ENCODE measurements at places on chromosomes 1 and 21. TPM values are rescaled to one million over a fixed set of nuclear protein-coding genes. Genes with fewer than 3 reads are reported as not detected.

GRCh38 chr1:167514288-167514687 is 4.0 kb downstream of the CD247 start:
- ATAC-seq = no peak

- no peak for ATAC-seq
Measured at GRCh38 chr21:14384453-14384852, 1.5 kb upstream of the HSPA13 start.

- ATAC-seq = no peak
Measured at GRCh38 chr1:203116091-203116820, 11.3 kb upstream of the ADORA1 start.

DNA sequence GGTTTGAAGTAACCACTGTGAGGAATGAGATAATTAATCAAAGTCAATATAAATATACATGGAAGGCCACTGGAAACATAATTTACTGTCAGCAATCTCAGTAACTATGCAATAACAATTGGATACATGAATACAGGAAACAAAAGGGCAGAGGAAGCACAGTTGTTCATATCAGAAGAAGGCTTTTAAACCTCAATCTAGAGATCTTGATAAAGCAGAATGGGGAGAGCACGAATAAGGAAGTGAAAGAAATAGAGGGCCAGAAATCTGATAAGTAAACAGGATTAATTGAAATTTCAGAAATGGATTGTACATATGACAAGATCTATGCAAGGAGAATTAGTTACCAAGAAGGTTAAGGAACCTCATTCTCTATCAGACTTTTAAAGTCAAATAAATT is 93.0 kb downstream of the EVI5 start:
- no peak for ATAC-seq

- ATAC-seq = peak; percentile 3
Measured at GRCh38 chr1:171841931-171842761, 848 bp downstream of the DNM3 start.

DNA sequence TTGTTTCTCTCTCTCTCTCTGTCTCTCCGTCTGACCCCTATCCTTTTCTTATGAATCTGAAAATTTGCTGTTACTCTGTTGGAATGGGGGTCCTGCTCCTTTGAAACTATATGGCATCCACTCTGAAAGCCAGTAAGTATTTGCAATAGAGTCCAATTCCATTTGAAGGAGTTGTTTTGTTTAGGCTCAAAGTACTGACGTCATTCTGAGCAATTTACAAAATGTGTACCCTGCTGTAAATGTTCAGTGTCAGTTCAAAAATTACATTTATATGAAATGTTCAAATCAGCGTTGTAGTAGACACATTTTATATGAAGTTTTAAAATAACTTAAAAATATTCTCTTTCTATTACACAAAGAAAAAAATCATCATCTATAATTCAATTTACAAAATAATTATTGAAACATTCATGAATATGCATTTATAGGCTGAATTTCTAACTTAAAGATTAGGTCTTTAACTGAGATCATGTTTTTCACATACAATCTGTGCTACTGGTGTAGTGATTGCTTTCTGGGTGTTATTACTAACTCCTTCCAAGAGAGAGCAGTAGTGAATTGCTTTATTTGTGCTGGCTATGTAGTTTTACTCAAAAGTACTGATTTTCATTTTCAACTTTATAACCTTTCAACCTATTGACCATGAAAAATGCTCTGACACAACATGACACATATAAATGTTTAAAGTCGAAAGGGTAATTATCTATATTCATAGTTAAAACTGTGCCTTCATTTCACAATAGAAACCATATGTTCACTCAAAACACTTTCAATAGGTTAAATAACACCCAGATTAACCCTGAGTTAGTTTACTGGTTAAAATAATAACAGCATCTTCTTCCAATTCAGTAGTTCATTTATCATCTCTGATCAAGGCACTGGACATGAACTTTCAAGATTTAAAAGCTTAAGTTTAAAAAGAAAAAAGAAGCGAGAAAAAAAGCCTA is 253.1 kb upstream of the ADGRL4 start:
- ATAC-seq = no peak

- no peak for ATAC-seq
Measured at GRCh38 chr1:77175230-77175844, 43.9 kb downstream of the PIGK start.

GRCh38 chr1:65027666-65028358 is 61.5 kb upstream of the JAK1 start:
- ATAC-seq = peak; percentile 50

- ATAC-seq = no peak
Measured at GRCh38 chr1:67675800-67676199, 9.2 kb upstream of the GADD45A start.

DNA sequence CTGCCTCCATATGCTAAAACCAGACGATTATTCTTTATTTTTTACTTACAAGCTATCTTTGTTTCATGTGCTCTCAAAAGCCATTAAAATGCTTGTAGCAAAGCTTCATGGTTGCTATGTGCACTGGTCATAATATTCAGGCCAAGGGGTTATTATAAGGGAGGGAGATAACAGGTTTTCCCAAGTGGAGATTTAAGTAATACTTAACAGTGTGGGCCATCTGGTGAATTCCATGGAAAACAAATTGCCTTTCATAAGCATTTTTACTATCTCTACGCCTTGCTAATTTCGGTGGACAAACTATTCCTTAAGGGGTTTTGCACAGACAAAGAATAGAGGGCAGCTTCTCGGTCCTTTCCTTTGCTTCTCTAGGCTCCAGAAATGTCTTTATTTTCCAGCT is 137.8 kb downstream of the NUF2 start:
- ATAC-seq = no peak

Gene SGIP1
- 1.4 TPM for total RNA-seq

- no peak for ATAC-seq
Measured at GRCh38 chr1:232589111-232589811, 40.7 kb downstream of the SIPA1L2 start.

- ATAC-seq = peak; percentile 78
Measured at GRCh38 chr21:33266050-33266788, at the start of gene IL10RB. IL10RB (plus strand) TSS chr21:33266367; CDS start chr21:33266466, 99 bp downstream.

Gene SLC16A4
- total RNA-seq = 0.44 TPM

- no peak for ATAC-seq
Measured at GRCh38 chr1:200108659-200109058, 81.1 kb downstream of the NR5A2 start.

- no peak for ATAC-seq
Measured at GRCh38 chr21:37811711-37812110, 104.5 kb downstream of the KCNJ6 start.

DNA sequence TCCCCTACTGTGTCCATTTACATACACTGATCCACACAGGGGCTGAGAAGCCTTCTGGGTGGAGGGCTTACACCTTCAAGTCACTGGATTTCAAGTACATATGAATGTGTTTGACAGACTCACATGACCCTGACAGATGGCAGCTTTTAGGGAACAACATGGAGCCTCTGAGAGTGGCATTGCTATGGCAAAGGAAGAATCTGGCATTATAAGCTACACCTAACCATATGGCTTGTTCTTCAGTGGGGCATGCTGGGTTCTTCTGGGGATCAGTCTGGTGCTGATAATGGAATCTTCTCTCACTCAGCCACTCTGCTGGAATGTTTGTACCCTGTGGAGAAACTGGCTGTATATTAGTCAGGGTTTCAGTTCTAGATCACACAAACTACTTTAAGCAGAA is 68.5 kb upstream of the PDE4B start:
- no peak for ATAC-seq

Gene OR2L5
- not detected for total RNA-seq

DNA sequence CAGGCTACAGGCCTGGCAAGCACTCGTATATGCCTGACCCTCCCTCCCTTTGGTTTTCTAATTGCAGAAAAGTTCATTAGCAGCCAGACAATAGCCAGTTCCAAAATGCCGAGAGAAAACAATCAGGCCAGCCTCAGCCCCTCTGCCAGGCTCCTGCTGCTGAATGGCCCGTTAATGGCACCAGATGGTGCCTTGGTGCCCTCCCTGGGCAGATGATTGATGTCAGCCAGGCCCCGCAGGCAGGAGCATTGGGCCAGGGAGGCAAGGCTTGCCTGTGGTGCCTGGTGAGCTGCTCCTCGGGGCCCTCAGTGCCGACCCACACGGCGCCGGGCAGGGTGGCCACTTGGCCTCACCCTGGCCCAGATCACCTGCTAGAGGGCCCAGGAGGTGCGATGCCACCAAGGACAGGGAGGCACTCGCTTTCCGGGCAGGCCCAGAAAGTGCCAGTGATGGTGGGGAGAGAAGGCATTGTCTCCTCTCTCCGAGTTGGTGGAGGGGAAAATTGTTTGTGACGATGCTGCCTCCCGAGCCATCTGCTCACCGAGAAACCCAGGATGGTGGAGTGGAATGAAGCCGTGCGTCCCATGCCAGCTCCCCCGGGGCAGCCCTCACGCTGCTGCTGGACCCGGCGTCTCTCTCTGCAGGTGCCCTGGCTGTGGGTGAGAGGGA is 28.1 kb downstream of the QSOX1 start:
- ATAC-seq = no peak

Gene KDF1
- 16.5 TPM for total RNA-seq

- no peak for ATAC-seq
Measured at GRCh38 chr1:17632541-17633184, 93.2 kb downstream of the ARHGEF10L start.

DNA sequence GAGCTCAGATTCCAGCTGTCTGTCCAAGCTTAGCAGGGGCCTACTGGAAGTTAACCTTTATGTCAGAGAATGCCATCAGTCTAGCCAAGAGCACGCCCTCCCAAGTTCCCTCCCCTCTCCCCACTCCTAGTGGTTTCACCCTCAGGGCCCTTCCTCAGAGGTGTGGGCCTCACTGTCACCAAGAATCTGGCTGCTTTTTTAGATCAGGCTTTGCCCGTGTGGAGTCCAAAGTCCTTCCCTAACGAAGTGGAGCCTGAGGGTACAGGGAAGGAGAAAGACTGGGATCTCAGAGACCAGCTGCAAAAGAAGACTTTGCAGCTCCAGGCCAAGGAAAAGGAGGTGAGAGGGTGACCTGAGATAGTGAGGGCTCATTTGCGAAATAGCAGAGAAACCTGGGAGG is 4.1 kb downstream of the C1orf74 start:
- ATAC-seq = no peak

- ATAC-seq = no peak
Measured at GRCh38 chr1:235527196-235527814, 23.1 kb upstream of the B3GALNT2 start.

Gene RIMKLA
- total RNA-seq = 0.08 TPM

DNA sequence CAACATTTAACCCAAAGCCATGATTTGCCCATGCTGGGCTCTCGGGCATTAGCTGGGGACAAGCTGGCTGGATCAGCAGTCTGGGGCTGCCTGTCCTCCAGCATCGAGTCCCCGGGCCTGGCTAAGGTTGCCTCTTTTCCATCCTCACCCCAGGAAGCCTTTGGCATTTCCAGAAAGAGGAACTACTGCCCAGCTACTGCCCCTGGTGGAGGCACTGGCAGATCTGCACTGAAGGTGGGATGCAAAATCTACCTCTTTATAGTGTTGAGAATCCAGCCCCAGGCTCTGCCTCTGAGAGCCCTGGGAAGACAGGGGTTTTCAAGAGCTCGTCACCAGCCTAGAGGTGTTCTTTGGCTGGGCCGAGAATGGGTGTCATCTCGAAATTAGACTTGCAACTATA is 635.9 kb downstream of the MATN1 start:
- no peak for ATAC-seq

Gene DISP3
- total RNA-seq = not detected

GRCh38 chr1:148362626-148363438 is 120.3 kb downstream of the PPIAL4G start:
- ATAC-seq = peak; percentile 98

DNA sequence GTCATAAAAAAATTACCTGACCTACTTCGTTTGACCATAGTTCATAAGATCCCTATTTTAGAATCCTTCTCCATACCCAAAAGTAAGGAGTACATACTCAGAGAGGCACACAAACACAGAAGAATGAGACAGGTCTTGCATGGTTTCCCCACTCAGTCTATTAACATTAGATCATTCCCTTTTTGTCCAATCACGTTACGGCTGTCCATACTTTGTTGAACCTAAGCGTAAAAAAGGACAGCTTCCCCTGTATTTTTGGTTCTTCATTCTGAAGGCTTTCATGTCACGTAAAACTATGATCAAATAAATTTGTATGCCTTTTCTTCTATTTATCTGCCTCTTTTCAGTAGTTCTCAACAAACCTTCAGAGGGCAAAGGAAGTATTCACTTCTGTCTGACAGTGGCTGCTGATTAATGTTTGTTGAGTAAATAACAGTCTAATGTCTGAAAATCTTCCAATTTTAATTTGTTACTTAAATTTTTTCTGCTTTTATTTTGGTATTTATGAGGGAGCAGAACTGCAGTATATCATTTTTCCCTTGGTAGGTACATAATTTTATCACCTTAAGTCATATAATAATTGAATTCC is 16.4 kb downstream of the PKN2 start:
- ATAC-seq = no peak

DNA sequence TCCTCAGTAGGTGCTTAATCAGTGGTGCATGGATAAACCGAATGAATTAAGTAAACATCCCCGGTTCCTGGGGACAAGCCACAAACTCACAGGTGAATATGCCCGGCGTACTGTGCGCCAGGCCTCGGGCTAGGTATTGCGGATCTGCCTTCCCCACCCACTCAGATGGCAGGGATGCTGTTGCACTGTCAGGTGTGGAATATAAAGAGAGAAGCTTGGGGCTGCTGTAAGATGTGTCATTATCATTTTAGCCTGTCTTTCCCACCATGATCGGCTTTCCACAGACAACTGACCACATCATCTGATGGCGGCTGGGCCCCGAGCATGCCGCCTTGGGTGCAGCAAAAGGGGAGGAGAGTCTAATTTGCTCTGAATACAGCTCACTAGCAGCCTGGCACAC is 45.4 kb upstream of the LRP8 start:
- ATAC-seq = no peak

DNA sequence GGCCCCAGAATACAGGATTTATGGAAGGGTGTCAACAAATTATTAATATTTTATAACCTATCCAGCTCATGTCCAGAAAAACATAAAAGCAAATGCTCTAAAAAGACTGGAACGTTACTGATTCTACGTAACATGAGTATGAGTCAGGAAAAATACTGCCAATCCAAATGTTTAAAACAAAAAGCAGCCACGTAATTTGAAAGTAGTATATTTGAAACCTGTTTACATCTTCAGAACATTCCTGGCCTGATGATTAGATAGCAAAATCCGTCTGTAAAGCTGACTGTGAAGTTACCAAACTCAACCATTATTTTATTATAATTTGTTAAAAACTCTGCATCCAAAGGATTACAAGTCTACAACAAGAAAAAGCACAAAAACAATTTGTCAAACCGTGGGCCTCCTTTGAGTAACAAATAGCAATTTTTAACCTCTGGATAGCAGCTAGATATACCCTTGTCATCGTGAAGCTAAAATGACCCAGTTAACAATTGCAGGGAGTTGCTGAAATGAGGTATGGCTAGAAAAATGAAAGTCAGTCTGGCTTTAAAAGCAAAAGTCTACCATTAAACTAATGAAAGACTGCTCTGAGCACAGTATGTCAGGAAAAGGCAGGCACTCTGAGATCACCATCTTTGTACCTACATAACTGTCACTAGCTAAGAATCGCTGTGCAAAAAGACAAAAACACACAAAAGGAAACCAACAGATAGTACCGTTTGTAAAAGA is 1.2 kb downstream of the UBR4 start:
- no peak for ATAC-seq

Data from esophagus mucosa (tissue), 1 donor.